ENCODE measurements at places on chromosomes 2 and 18.

DNA sequence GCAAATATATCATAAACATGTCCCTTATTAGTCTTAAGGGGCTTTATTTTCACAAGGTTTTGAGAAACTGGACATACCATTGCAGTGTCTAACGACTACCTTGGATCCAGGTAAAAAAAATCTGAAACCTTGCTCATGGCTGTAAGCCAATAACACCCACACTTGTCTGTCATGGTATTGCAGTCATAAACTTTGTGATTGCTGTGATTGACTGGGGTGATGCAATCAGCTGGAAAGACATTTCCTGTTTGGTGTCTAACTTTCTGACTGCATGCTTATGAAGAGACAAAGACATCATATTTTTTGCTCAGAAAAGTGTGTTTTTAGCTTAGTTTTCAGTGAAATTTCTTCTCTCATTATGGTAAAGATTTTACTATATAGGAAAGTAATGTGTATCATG lies 635.0 kb downstream of the TSN start:
- DNase-seq: no peak

GRCh38 chr2:4715065-4715464 lies 977.1 kb upstream of the SOX11 start:
- peak; percentile 17 for DNase-seq

GRCh38 chr2:58447586-58447985 lies 206.5 kb upstream of the FANCL start:
- no peak for DNase-seq

- DNase-seq: peak; percentile 35
Observed at GRCh38 chr2:198098918-198099317, 294.5 kb downstream of the PLCL1 start.
